ENCODE measurements at places on chromosomes 2 and 18. TPM values are rescaled to one million over a fixed set of nuclear protein-coding genes. Genes with fewer than 3 reads are reported as not detected.
A peak's percentile ranks its signal among the peaks of the same experiment; 100 is the strongest.

DNA sequence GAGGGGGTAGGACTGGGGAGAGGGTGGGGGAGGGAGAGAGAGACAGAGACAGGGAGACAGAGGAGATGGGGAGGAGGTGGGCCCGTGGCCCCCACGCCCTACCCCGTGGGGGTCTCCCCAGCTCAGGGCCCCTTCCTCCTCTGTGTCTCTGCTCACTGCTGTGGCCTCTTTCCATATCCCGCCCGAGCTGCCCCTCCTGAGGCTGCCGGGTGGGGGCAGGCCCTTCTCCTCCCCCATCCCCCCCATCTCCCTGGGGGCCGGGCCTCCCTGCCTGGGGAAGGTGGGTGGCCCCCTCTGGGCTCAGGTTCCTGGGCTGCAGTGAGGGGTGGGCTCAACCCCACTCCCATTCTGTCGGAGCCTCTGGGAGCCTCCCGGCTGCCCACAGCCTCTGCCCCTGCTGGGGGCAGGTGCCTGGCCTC, 332 bp upstream of the PDCD1 start:
- peak; percentile 25 for DNase-seq
- peaks cover 3% of the 10 kb centered on the region for H3K4me1 ChIP-seq
- H3K4me3 ChIP-seq, result no peak overlapping the region
- H3K36me3 ChIP-seq, result peaks cover 1% of the 10 kb centered on the region
- peaks cover 2% of the 10 kb centered on the region for H3K27me3 ChIP-seq
- H3K27ac ChIP-seq, result no peak overlapping the region

GRCh38 chr2:230658577-230658876, 54.1 kb upstream of the CAB39 start:
- peaks cover 1% of the 10 kb centered on the region for H3K4me1 ChIP-seq
- no peak for DNase-seq
- H3K27me3 ChIP-seq, result peaks cover 4% of the 10 kb centered on the region
- H3K36me3 ChIP-seq, result no peaks in the 10 kb centered on the region
- no peak overlapping the region for H3K4me3 ChIP-seq

DNA sequence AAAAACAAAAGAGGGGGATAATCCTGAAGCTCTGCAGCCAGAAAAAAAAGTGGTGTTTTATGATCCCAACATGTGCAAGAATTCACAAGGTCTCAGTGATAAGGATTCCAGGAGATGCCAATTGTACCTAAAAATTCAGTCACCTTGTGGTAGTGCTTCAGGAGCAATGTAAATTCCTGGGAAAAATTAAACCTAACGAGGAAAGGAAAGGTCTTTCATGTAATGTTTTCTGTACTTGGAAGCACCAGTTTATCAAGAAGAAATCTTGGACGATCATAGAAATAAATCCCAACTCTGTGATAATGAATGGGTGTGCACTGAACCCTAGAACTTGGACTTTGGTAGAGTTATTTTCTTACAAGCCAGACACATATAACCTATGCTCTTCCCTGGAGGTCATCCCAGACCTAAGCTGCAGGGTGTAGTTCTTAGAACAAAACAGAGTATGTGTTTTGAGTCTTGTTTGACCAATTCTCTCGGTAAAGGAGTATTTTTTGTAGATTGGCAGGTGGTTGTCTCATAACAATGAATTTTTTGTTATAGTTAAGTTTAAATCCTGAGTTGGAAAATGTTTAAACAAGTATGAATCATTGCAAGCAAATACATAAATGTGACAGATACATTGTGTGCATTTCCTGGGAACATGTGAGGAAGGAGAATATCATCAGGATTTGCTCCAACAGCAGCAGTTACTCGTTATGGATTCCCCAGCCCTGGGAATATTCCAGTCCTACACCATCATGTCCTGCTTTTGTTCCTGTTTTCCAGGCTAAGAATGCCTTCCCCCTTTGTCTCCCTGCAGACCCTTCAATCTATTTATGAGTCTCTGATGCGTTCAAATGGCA, 224.6 kb downstream of the NAPG start:
- H3K27me3 ChIP-seq, result no peaks in the 10 kb centered on the region
- H3K4me3 ChIP-seq, result no peak overlapping the region
- H3K4me1 ChIP-seq, result peaks cover 5% of the 10 kb centered on the region
- H3K27ac ChIP-seq, result no peak overlapping the region
- H3K36me3 ChIP-seq, result no peaks in the 10 kb centered on the region

DNA sequence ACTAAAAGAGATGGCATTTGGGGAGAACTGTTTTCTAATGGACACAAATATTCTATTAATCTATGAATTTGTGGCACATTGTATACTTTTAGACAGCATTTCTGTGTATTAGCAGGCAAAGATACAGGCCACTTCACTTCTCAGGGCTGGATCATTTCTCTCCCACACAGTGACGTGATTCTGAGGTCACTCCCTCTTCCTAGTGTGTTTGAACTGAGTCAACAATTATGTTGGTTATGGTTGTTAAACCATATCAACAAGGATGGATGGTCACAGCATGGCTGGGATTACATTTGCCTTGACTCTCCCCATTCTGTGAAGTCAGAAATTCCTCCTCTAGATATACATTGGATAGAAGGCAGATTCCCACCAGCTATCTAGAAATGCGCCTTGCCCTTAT, 11.6 kb downstream of the NOSTRIN start:
- H3K27me3 ChIP-seq, result no peaks in the 10 kb centered on the region
- no peaks in the 10 kb centered on the region for H3K36me3 ChIP-seq
- no peak overlapping the region for H3K4me3 ChIP-seq
- no peak for DNase-seq
- no peak overlapping the region for H3K27ac ChIP-seq

- H3K27ac ChIP-seq, result no peak overlapping the region
- no peaks in the 10 kb centered on the region for H3K36me3 ChIP-seq
- DNase-seq, result no peak
- no peaks in the 10 kb centered on the region for H3K27me3 ChIP-seq
These were observed 97.9 kb upstream of the HNRNPA3 start for GRCh38 chr2:177114712-177115111.

DNA sequence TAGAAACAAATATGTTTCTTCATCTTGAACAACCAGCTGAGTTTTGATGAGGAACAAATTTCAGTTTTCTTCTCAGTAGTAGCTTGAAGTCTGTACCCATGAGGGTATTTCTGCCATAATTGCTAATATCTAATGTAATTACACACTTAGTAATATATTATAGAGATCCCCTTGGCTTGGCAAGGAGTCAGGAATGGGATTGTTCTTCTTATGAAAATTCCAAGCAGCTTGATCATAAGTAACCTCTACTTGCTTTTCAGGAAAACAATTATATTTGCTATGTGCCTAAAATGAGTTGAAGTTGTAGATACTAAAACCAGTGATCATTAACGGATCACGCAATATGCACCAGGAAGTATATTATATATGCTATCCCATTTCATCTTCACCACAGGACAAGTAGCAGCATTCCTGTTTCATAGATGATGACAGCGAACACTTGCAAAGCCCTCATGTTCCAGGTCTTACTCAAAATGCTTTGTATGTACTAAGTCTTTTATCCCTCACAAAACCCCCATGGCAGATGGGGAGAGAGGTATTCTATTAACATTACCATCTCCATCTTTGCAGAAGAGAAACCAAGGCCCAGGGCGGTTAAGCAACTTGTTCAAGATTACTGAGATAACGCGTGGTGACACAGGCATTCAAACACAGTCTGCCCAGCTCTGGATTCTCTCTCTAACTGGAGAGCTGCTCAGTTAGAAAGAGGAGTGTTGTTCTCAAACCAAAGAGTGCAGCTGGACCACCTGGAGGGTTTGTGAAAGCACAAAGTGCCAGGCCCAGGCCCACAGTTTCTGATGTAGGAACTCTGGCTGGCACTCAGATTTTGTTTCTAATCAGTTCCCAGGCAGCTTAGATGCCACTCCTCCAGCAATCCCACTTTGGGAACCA, 21.8 kb upstream of the RGPD4 start:
- H3K4me3 ChIP-seq, result no peak overlapping the region
- H3K27me3 ChIP-seq, result no peaks in the 10 kb centered on the region
- H3K27ac ChIP-seq, result no peak overlapping the region

DNA sequence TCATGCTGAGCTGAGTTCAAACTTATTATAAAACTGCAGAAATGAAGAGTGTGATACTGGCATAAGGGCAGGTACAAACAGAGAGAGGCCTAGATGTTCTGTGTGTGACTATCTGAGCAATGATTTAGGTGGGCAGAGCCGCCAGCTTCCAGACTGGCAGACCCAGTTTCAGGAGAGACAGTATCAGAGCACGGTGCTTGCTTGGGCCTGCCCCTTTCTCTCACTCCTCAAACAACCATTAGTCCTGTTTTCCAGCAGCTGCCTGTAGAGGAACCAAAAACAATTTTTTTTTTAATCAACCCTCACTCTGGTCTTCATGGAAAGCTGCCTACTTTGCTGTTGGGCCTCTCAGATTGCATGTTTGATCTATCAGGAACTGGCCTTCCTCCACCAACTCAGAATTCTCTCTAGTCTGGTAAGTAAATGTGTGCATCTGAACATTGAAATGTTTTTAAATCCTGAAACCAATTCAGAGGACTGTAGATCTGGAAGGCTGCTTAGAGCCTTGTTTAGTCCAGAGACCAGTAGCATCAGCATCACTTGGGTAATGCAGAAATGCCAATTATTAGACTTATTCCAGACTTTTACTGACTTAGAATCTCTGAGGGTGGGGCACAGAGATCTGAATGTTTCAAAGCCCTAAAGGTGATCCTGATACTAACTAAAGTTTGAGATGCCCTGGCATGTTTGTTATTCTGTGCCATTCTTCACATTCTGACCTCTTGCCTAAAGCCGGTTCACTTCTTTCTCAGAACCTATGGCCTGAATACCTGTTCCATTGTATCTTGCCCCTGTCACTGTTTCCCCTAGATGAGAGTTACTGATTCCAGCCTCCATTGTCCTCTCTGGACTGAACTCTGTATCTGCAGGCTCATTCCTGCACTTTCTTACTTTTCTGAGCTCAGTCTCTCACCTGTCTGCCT, 24.8 kb upstream of the CRIM1 start:
- H3K27ac ChIP-seq, result no peak overlapping the region

GRCh38 chr2:25615920-25616319, 57.5 kb downstream of the DTNB start:
- DNase-seq, result no peak
- no peaks in the 10 kb centered on the region for H3K4me1 ChIP-seq
- no peak overlapping the region for H3K27ac ChIP-seq
- H3K4me3 ChIP-seq, result no peak overlapping the region

GRCh38 chr2:86790676-86791572, at the start of gene CD8A:
CD8A (minus strand) TSS chr2:86790913; CDS start chr2:86790825, 88 bp downstream.
- peaks cover 2% of the 10 kb centered on the region for H3K4me1 ChIP-seq
- no peak for DNase-seq
- H3K4me3 ChIP-seq, result peak within 1 kb of the TSS; percentile 48
- H3K36me3 ChIP-seq, result peaks cover 19% of the 10 kb centered on the region

GRCh38 chr2:136407952-136408318, 290.0 kb upstream of the CXCR4 start:
- no peak for DNase-seq
- no peak overlapping the region for H3K4me3 ChIP-seq
- H3K27me3 ChIP-seq, result peaks cover 8% of the 10 kb centered on the region
- H3K4me1 ChIP-seq, result peaks cover 21% of the 10 kb centered on the region
- H3K27ac ChIP-seq, result no peak overlapping the region
- no peaks in the 10 kb centered on the region for H3K36me3 ChIP-seq

DNA sequence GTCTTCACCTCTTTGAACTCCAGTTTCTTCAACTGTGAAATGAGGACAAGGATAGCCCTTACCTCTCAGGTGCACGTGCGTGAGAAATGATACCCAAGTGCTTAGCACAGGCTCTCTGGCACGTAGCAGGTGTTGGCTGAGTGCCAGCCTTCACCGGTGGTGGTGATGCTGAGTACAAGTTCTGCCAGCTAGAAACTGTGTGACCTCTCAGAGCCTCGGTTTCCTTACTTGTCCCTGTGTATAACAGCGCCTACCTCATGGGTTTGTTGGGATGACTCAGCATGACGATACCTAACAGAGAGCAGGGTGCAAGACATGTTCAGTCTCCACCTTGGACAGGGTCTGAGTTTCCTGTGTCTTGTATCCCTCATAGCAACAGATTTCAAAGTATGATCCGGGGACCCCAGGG, 205.1 kb downstream of the TNS1 start:
- H3K27me3 ChIP-seq, result peaks cover 5% of the 10 kb centered on the region
- DNase-seq, result no peak
- H3K27ac ChIP-seq, result no peak overlapping the region
- H3K4me1 ChIP-seq, result peaks cover 4% of the 10 kb centered on the region

DNA sequence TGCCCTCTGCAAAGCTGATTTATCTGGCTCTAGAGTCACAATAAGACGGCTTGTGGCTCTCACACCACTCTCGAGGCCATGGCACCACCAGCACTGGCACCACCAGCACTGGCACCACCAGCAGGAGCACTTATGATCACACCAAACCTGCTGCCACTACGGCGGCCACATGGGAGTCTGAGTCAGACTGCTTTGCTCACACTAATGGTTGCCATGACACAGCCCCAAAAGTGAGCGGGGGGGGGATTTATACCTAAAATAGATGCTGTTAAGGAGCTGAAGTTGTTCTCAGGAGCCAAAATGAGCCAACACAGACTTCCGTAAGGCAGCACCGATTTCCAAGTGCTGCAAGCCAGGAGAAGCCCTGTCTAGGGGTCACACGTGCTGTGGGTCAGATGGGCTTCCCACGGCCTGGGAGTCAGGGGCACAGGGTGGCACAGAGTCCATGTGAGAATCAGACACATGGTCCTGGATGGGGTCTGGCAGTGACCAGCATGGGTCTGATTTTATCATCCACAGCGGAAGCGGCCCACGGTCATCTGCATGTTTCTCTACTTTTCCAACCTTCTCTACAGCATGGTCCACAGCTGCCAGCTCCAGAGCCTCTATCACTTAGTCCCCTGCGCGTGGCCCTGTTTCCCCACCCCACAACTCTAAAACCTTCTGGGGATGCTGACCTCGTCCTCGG, 16.7 kb downstream of the DNMT3A start:
- peaks cover 11% of the 10 kb centered on the region for H3K27me3 ChIP-seq
- no peak overlapping the region for H3K4me3 ChIP-seq
- H3K27ac ChIP-seq, result no peak overlapping the region
- no peak for DNase-seq

DNA sequence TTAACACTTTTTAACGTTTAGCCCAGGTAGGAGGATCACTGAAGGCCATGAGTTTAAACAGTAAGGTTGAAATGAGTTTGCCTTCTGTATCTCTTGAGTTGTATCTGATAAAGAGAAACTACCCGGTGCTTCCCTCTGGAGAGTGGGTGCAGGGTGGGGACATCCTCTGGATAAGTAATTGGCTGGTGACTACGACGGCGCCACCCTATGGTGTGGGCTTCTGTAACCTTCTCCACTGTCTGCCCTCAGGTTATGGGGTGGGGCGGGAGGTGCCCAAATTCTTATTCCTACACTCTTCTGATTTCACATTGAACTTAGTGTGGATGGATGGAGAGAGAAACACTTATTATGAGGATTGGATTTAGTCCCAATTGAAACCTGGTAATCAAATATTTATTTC, 68.8 kb downstream of the LDLRAD4 start:
- peaks cover 4% of the 10 kb centered on the region for H3K27me3 ChIP-seq
- no peak overlapping the region for H3K4me3 ChIP-seq
- DNase-seq, result no peak
- peaks cover 12% of the 10 kb centered on the region for H3K36me3 ChIP-seq
- peaks cover 4% of the 10 kb centered on the region for H3K4me1 ChIP-seq

GRCh38 chr2:166373951-166374350, 1.8 kb downstream of the SCN9A start:
- no peak for DNase-seq
- H3K27me3 ChIP-seq, result no peaks in the 10 kb centered on the region
- no peak overlapping the region for H3K4me3 ChIP-seq
- no peak overlapping the region for H3K27ac ChIP-seq

The NRP2 gene
- 89.0 TPM for total RNA-seq

The HOXD10 gene
- total RNA-seq, result not detected

The RASGRP3 gene
- not detected for total RNA-seq

The UGT1A10 gene
- total RNA-seq, result not detected

The PLCD4 gene
- total RNA-seq, result 1.9 TPM

The INO80D gene
- 25.0 TPM for total RNA-seq

The PRSS56 gene
- total RNA-seq, result not detected

Measured in glutamatergic neuron (in vitro differentiated cells).